GM12892 (cell line): ENCODE measurements at places on chromosomes 6 and 20.

- DNase-seq, result no peak
Observed at GRCh38 chr6:111823831-111824607, 49.2 kb downstream of the FYN start.

DNA sequence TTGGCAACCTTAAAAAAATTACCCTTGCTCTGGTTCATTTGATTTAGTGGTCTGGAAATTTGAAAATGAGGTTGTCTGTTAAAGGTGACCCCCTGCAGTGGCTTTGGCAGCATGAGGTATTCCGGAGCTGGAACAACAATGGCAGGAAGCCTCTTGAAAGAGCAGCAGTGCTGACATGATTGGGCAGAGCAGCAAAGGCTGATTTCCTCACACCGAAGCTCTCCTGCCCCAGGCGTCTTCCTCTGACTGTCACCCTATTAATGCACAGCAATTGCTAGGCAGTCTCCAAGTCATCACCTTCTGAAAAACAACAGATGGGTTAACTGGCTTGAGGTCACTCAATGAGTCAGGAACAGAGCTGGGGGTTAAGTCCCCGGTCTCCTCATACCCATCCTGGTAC lies 241.8 kb upstream of the MMS22L start:
- DNase-seq, result no peak

GRCh38 chr6:40529040-40529439 lies 58.1 kb downstream of the LRFN2 start:
- no peak for DNase-seq

DNA sequence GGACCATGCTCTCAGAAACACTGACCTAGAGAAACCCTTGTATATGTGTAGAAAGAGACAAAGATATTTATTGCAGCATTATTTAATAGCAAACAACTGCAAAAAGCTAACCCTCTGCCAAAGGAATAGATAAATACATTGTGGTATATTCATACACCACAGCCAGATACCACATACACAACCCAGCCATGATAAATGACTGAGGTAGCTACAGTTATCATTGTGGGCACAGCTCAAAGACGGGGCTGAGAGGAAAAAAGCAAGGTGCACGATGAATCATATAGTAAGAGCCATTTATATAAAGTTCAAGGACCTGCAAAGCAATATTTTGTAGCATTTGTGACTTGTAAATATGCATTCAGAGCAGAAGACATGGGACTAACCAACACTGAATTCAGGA lies 30.8 kb downstream of the RSPO4 start:
- no peak for DNase-seq

DNA sequence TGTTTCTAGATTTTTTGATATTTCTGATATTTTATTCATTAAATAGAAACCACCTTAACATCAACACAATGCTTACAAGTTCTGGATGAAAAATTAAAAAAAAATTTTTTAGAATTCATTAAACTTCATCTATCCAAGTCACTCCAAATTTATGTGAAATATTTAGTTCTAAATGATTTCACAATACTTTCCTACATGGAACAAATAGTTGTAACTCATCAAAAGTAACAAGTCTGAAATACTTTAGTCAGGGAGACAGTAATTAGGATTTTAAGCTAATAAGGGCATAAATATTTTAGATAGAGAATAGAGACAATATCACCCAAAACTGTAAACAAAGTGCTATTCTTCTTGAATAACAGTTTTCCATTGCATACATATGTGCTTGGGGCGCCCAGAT lies 147.8 kb downstream of the HIVEP2 start:
- no peak for DNase-seq
